ENCODE measurements at places on chromosomes 3 and 15.

- DNase-seq: no peak
Measured at GRCh38 chr3:43559961-43560360, 61.9 kb downstream of the ANO10 start.

GRCh38 chr15:58393241-58393662 is 38.5 kb upstream of the LIPC start:
- DNase-seq: peak; percentile 65

DNA sequence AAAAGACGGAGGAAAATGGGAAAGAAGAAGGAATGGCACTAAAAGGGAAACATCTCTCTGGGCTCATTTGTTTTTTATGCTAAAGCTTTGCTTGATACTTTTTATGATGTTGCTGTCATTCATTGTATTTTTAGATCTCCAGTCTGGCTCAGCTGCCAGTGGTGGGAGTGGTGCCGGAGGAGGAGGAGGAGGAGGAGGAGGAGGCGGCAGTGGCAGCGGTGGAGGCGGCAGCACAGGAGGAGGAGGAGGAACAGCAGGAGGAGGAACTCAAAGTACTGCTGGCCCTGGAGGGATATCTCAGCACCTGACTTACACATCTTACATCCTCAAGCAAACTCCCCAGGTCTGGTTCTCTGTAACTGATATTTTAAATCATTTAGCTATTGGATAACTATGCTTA is 49.6 kb downstream of the MAP6D1 start:
- DNase-seq: no peak

GRCh38 chr3:186965141-186965879 is 35.0 kb downstream of the ST6GAL1 start:
- DNase-seq: no peak

- DNase-seq: no peak
Measured at GRCh38 chr3:148975696-148976095, 15.6 kb upstream of the GYG1 start.

- DNase-seq: no peak
Measured at GRCh38 chr15:48876057-48876456, 1.9 kb upstream of the EID1 start.

DNA sequence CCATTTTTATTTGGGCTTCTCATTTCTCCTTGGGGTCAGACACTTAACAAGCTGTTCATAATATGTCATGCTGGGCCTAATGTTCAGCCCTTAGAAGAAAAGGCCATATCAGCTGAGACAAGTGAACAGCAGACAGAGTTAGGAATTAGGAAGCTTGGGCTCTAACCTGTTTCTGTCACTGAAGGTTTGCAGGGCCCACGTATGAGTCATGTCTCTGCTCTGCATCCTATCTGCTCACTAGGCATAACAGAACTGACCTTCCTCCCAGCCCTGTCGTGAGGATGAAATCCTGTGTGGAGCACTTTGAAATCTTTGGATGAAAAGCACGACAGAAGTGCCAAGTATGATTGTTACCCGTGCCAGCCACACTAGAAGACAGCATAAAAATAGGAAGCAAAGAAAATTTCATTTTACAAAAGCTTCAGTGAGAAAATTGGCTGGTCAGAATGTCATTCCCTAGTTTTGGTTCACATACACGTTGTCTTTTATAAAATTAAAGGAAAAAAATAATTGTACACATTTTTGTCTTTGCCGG is 26.5 kb upstream of the CD47 start:
- no peak for DNase-seq

GRCh38 chr3:34020170-34020569 is 221.7 kb downstream of the PDCD6IP start:
- no peak for DNase-seq

DNA sequence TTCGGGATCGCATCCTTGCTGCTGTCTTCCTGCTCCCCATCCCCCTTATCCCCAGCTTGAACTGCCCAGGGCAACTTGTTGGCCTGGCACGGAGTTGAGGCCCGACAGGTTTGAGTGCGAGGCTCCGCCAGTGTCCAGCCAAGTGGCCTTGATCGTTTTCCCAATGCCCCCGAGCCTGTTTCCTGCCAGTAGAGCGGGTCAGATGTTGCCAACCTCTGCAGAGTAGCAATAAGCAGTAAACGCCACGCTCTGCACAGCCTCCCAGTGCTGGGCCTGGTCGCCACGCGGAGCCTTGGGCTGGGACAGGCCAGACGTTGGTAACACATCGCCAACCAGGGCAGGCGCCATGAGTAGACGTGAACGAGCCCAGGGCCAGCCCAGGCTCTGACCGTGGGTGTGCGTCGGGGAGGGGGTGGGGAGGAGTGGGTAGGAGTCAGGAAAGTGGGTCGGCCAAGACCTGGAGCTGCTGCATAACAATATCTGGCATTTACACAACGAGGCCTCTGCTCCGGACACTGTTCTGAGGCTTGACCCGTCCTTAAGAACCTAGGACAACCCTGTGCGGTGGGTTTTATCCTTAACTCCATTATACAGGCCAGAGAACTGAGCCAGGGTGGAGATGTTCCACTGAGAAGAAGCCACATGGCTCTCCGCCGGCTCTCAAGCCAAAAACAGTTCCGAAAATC is 444 bp upstream of the ABHD14A start:
- no peak for DNase-seq

GRCh38 chr3:13185737-13186434 is 112.7 kb upstream of the IQSEC1 start:
- DNase-seq: no peak

GRCh38 chr3:18246336-18247060 is 178.6 kb downstream of the SATB1 start:
- no peak for DNase-seq

Data from NCI-H187 treated with DMSO at 0.1 percent for 48 hours (cell line).